ENCODE measurements at places on chromosomes 7 and 10. TPM values are rescaled to one million over a fixed set of nuclear protein-coding genes. Genes with fewer than 3 reads are reported as not detected.

Gene HACD1
- 23.1 TPM for total RNA-seq

Gene ADCY1
- total RNA-seq = 0.51 TPM

Gene GDF2
- total RNA-seq = not detected

Gene UBN2
- total RNA-seq = 5.9 TPM

Gene PPP1R17
- not detected for total RNA-seq

Gene SFRP4
- total RNA-seq = 54.2 TPM

Gene RARRES2
- total RNA-seq = 174 TPM

Gene NPSR1
- total RNA-seq = not detected

Gene ICA1
- under 0.01 TPM for total RNA-seq

Gene KIAA1549
- 0.77 TPM for total RNA-seq
